ENCODE measurements at places on chromosomes 4 and X. TPM values are rescaled to one million over a fixed set of nuclear protein-coding genes. Genes with fewer than 3 reads are reported as not detected.

The RASSF6 gene
- 2.4 TPM for total RNA-seq

The ARHGAP24 gene
- total RNA-seq, result 2.5 TPM

The ABCE1 gene
- total RNA-seq, result 100 TPM

The BDH2 gene
- 19.7 TPM for total RNA-seq

The RHOXF2 gene
- total RNA-seq, result not detected

GRCh38 chr4:99024481-99025275 lies 29.2 kb downstream of the METAP1 start:
- peaks cover 7% of the 10 kb centered on the region for H3K36me3 ChIP-seq
- peak overlapping the region; percentile 99 for H3K27ac ChIP-seq
- peak overlapping the region; percentile 27 for H3K4me3 ChIP-seq

DNA sequence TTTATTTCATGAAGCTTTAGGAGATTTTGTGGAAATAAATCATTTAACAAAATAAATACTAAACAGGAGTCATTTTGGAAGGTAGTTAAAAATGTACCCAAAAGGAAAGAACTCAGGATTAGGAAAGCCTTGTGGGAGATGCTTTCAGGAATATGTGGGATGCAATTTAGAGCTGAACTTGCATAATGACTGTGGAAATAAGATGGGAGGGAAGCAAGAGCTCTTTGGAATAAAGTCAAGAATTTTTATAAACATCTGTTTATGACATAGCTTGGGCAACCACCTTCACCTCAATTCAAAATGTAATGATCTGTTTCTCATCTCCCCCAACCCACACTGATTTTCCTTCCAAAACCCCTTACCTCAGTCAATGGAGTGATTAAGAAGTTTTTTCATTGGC lies 623.8 kb downstream of the FAT4 start:
- no peak for DNase-seq
- no peak overlapping the region for H3K4me3 ChIP-seq
- H3K4me1 ChIP-seq, result no peaks in the 10 kb centered on the region
- no peaks in the 10 kb centered on the region for H3K27me3 ChIP-seq
- H3K36me3 ChIP-seq, result no peaks in the 10 kb centered on the region
- no peak overlapping the region for H3K27ac ChIP-seq

DNA sequence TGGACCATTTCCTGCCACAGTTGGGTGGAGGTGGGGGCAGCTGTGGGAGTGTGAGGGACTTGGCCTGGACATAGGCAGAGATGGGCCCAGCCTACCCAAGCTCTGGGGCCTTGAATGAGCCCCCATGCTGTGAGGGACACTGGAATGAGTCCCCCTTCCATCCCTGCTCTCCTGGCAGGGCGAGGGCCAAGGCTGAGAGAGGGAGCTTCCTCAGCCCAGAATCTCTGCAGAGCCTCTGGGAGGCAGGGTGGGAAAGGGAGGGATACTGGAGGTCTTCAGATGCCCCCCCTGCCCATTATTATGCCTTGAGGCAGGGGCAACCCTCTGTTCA lies 124.5 kb upstream of the PJA1 start:
- no peaks in the 10 kb centered on the region for H3K36me3 ChIP-seq
- H3K27ac ChIP-seq, result no peak overlapping the region
- no peaks in the 10 kb centered on the region for H3K4me1 ChIP-seq
- H3K4me3 ChIP-seq, result no peak overlapping the region
- no peak for DNase-seq
- no peaks in the 10 kb centered on the region for H3K27me3 ChIP-seq

DNA sequence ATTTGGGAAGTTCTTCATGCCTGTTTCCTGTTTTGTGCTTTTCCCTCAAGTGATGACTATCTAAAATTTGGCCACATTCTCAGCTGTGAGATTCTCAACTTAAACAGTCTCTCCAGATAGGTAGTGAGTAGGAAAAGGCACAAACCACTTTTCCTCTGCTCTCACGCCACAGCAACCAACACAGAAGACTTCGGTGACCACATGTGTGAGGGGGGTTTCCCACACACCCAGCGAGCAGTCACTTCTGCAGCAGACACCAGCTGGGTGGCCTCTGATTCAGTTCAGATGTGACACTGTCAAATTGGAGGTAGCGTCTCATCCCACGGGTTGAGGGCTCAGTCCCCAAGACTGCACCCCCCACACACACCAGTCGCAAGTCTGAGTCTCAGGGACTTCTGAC lies 25.1 kb upstream of the CLDN34 start:
- DNase-seq, result no peak
- no peaks in the 10 kb centered on the region for H3K27me3 ChIP-seq
- H3K4me1 ChIP-seq, result no peaks in the 10 kb centered on the region

DNA sequence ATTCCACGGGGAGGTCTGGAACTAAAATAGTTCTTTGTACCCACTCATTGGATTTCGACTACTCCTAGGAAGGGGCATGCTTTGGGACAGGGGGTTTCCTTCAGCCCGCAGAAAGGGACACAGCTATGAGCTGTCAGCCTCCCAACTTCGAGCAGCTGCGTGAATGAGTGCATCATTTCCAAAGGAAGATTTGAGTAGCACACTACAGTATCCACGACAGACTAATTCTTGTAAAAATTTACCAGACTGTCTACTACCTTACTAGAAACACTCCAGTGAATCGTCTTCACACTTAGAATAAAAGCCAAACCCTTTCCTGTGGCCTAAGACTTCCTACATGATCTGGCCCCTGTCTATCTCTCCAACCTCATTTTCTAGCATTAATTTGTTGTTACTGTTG lies 101.9 kb downstream of the MAOA start:
- H3K4me3 ChIP-seq, result no peak overlapping the region
- no peak for DNase-seq
- H3K36me3 ChIP-seq, result no peaks in the 10 kb centered on the region

Data from Caco-2 (cell line).